ENCODE measurements at places on chromosomes 12 and 14.

- DNase-seq: no peak
Observed at GRCh38 chr14:35079742-35080141, 33.7 kb downstream of the FAM177A1 start.

DNA sequence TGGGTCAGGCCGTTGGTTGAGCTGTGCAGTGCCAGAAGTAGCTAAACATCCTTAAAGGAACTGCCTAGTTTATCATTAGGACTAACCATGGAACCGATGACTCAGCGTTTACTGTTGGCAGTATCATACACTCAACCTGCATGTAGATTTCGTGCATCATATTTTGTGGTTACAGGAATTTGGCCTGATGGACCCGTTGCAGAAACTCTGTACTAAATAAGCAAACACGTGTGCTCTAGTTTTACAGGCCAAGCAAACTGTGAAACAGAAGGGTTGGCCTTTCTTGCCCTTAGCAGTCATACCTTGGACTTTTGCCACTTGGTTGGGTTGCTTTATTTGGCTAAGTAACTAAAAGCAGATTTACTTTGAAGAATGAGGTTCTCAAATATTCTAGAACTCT is 35.6 kb downstream of the DGLUCY start:
- no peak for DNase-seq

- no peak for DNase-seq
Observed at GRCh38 chr12:110657747-110658146, 31.2 kb downstream of the HVCN1 start.

DNA sequence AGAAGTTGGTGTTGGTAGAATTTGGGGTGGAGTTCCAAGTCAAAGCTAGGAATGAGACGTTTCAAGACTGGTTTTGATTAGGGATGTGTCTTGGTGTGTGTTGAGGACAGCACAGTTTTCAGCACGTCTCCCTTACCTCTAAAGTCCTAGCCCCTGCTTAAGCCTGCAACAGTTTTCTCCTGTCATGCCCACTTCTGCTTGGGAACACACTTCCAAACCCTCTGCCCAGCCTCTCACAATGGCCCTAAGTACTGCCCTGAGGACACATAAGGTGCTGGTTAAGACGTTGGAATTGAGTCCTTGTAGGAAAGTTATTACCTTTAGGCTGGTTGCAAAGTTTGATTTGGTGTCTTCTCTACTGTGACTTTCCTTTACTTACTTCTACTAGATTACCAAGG is 710 bp upstream of the BMAL2 start:
- DNase-seq: no peak

- no peak for DNase-seq
Observed at GRCh38 chr12:14843425-14843887, at the start of gene ART4. Gene ART4 (minus strand): TSS chr12:14843526. CDS start chr12:14843113, 413 bp downstream.
